ENCODE measurements at places on chromosomes 1 and 21.

DNA sequence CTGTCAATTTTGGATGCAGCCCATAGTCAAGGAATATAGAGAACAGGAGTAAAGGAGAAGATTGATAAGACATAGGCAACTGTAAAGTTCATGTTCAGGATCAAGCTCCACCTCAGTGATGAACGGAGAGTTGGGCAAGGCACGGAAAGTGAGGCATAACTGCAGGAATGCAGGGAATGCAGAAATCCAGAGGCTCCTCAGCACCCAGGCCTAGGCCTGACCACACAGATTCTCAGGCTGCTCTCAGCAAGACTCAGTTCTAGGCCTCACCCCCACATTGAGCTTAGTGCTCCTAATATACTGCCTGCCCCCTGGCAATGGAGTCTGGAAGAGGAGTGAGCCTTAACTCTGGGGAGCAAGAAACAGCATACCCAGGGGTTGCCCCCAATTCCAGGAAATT lies 36.3 kb upstream of the S1PR1 start:
- no peak for DNase-seq

DNA sequence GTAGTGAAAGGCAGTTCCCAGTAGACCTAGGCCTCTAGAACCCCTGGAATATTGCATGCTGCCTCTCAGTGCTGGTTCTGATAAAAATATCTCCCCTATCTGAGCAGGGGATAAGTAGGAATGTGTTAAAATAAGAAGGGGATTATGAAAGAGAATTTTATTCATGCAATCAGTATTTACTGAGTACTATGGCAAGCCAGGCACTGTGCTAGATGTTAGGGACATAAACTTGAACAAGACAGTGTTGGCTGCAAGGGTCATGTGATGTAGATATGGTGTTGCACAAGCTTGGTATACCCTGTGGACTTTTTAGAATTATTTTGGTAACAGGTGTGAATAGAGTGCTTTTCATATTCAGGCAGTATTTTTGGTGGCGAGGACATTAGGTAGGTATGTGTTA lies 23.6 kb downstream of the NOS1AP start:
- DNase-seq: no peak

DNA sequence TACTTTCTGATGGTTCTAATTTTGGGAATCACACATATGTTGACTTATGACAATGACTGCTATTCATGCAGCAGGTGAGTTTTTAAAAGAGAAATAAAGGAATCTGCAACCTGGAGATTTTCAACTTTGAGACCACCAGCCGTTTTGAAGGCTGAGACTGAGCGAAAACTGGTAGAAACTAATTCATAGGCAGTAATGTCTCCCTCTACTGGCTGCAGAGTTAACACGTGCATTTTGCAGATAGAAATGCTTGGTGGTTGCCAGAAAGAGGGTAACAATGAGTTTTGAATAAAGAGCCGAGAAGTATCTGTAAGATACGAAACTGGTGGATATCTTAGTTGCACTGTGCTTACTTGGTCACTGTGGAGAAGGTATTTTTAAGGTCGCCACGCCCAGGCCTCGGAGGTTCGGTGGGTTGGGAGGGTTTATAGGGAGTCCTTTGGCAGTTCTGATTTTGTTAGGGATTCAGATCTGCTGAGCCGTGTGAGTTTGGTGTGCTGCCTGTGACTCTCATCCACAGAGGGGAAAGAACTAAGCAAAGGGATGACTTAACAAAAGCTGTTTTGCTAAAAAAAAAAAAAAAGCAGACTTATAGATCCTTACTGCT lies 83.0 kb downstream of the RYR2 start:
- DNase-seq: peak; percentile 47

DNA sequence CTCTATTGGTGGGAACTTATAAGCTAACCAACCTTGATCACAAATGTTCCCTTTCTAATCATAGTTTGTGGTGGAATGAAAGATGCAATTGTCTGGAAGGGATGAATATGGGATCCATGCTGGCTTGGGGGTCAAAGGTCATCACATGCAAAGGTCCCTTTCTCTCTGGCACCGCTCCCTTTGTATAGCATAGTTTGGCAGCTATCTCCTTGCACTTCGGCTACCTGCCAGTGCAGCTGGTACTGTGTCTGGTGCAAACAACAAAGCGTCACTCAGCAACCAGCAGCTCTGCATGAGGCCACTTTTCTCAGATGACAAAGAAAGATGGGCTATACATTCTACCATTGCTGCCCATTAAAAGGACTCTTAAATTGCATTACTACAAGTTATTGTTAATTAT lies 188.2 kb upstream of the NFIA start:
- no peak for DNase-seq

GRCh38 chr1:230567221-230567575 lies 75.1 kb upstream of the COG2 start:
- no peak for DNase-seq

DNA sequence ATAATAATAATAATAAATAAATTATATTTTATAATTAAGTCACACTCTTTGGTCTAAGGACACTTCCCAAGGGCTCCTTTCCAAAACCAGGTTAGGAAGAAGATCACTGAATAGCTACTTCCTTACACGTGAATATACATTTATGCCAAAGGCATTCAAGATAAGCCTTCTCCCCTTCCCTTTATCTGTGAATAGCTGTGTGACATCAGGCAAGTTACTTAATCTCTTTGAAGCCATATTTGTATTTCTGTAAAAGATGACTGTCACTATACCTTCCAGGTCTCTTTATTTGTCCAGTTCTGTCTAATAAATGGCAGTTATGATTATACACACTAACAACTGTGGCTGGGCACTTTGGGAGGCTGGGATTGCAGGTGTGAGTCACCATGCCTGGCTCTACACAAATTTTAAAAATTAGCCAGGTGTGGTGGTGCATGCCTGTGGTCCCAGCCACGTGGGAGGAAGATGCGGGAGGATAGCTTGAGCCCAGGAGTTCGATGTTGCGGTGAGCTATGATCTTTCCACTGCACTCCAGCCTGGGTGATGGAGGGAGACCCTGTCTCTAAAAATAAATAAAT lies 5.5 kb upstream of the RNF11 start:
- DNase-seq: no peak

- peak; percentile 22 for DNase-seq
Measured at GRCh38 chr1:29465755-29466154, 229.4 kb downstream of the PTPRU start.

GRCh38 chr21:36545776-36546511 lies 66.0 kb upstream of the CLDN14 start:
- DNase-seq: no peak
